ENCODE measurements at places on chromosomes 13 and 19.
A peak's percentile ranks its signal among the peaks of the same experiment; 100 is the strongest.

GRCh38 chr19:50835785-50836542, 2.6 kb upstream of the KLK15 start:
- DNase-seq, result peak; percentile 28

DNA sequence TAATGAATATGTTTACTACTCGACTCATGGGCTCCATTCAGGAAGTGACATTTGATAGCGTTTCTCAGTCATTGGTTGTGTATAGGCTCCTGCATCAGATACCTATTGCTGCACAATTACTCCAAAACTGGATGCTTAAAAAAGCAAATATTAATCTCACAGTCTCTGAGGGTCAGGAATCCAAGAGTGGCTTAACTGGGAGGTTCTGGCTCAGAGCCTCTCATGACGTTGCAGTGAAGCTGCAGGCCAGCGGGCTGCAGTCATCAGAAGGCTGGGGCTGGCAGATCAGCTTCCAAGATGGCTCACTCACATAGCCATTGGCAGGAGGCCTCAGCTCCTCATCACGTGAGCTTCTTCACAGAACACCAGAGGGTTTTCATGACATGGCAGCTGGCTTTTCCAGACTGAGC, 525.1 kb upstream of the NBEA start:
- no peak for DNase-seq

DNA sequence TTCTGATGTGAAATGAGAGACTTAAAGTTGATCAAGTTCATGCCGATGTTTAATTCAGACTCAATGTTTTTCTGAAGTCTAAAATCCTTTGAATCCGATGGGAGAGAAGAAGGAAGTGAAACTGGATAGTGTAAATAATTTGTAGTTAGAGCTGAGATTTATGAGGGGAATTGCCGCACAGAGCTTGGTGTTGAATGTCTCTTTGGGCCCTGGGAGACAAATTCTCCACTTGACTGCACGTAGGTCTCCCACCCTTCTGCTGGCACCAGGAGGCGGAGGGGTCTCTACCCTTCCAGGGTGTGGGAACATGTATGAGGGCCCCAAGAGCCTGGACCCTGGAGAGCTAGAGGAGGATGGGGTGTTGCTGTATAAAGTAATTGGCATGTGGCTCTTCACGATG, 140.8 kb upstream of the SERP2 start:
- no peak for DNase-seq

GRCh38 chr19:9914315-9915207, 21.8 kb downstream of the OLFM2 start:
- peak; percentile 63 for DNase-seq

- no peak for DNase-seq
Observed at GRCh38 chr13:49791315-49791710, 1.2 kb downstream of the KPNA3 start.

- no peak for DNase-seq
Observed at GRCh38 chr13:27963491-27963890, 5.6 kb downstream of the CDX2 start.

DNA sequence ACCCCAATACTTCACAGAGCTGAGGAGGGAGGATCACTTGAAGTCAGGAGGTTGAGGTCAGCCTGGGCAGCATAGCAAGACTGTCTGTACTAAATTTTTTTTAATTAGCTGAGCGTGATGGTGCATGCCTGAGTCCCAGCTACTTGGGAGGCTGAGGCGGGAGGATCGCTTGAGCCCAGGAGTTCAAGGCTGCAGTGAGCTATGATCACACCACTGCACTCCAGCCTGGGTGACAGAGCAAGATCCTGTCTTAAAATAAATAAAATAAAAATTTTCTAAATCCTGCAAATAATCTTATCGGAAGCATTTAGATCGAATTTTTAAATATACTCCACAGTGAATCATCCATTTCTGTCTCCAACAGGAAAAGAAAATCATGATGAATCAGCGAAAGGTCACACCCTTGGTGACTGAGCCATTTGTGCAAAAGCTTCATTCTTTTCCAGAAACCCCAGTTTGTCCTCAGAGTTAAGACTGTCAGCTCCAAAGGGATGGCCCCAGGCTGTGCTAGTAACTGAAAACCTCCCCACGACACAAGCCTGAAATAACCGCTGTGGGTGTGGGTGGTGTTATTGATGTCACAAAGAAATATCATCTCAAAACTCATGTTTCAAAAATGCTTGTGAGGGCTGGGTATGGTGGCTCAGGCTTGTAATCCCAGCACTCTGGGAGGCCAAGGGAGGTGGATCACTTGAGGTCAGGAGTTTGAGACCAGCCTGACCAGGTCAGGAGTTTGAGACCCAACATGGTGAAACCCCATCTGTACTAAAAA, 167.6 kb downstream of the PTPRS start:
- DNase-seq, result no peak

DNA sequence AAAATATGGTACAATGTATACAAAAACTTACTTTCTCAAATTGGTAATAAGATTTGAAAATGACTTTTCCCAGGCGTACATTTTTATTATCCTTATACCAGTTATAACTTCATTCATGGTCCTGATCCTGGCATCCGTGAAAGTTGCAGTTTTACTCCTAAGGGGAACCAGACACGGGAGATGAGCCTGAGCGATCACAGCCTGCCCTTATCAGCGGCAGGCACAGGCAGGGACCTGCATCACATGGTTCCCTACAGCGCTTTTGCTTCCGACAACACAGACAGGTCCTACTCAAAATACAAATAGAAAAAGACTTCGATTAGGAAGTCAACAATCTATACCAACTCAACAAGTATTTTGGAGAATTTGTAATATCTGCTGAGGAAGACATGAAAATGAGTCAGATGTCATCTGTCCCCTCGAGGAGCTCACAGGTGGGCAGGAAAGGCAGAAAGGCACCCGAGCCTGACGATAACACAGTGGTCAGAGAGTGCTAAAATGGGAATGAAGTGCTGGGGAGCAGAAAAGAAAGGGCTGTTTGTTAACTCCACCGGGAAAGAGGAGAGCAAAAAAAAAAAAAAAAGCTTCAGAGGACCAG, 93.4 kb downstream of the ABCC4 start:
- DNase-seq, result no peak

- peak; percentile 76 for DNase-seq
Observed at GRCh38 chr19:13154911-13155471, 4.8 kb downstream of the IER2 start.

- no peak for DNase-seq
Observed at GRCh38 chr13:27918041-27918917, 1.5 kb upstream of the PDX1 start.

DNA sequence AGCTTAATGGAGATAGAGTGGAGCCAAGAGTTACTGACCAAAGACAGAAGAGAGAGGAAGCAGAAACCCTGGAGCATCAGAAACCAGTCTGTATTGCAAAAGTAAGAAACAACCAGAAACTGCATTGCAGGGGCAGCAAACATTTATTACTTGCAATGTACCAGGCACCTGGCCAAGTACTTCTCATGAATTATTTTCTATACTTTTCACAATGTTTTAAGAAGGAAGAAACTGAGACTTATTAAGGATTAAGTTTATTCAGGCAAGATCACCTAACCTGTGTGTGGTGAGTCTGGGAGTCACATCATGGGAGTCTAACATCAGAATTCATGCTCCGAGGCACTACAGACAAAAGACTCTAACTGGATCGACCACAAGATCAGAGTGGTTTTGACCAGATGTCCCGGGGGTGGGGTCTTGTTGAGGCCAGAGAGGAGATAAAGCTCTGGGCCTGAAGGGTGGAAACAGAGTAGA, 47.4 kb downstream of the TNFRSF19 start:
- no peak for DNase-seq

GRCh38 chr13:111171629-111172028, 56.5 kb downstream of the ARHGEF7 start:
- DNase-seq, result no peak

DNA sequence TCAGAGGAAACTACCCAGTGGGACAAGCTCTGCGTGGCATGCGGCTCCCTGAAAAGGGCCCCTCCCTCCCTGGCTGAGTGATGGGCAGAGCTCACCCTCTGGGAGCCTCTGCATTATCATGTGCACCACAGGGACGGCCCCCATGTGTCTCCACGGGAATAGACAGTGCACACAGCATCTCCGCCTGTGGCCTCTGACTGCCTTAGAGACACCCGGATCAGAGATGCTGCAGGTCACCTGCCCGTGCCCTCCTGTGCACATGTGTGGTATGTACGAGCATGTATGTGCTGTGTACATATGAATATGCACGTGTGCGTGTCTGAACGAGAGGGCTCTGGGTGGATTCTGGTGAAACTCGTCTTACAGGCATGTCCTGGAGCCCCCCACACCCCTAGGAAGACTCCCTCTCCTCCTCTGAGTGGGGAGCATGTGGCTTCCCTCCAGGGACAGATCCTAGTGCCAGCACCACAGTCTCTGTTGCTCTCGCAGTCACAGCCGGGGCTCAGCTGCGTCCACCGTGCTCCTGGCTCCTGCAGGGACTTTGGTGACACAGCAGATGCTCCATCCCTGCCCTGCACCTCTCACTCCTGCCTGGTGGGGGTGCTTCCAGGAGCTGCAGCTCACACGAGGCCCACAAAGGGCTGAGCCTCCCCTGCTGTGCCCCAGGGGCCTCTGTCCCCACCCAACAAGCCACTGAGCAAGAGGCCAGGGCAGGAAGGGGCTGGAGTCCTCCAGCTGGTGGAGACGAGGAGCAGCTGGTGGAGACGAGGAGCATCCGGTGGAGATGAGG, 19.6 kb downstream of the C13orf46 start:
- DNase-seq, result no peak

- DNase-seq, result no peak
Observed at GRCh38 chr13:102128216-102128810, 273.5 kb downstream of the FGF14 start.

DNA sequence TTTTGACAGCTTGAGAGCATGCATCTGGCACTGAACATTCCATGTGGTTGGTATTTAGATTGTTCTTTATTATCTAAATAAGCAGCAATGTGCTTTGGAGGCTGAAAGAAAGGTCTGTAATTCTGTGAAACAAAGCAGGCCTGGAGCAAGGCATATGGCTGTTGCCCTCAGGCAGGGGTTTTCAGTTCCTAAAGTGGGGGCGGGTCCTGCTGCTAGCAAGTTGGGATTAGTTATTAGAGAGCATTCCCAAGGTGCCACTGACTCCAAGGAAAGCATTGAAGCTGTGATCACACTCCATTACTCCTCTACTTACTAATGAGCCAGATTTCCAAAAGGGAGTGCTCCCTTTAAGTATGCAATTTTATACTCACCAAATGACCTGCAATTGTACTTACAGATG, 432.2 kb downstream of the OLFM4 start:
- no peak for DNase-seq

- DNase-seq, result no peak
Observed at GRCh38 chr13:100235311-100235901, 146.5 kb downstream of the PCCA start.

DNA sequence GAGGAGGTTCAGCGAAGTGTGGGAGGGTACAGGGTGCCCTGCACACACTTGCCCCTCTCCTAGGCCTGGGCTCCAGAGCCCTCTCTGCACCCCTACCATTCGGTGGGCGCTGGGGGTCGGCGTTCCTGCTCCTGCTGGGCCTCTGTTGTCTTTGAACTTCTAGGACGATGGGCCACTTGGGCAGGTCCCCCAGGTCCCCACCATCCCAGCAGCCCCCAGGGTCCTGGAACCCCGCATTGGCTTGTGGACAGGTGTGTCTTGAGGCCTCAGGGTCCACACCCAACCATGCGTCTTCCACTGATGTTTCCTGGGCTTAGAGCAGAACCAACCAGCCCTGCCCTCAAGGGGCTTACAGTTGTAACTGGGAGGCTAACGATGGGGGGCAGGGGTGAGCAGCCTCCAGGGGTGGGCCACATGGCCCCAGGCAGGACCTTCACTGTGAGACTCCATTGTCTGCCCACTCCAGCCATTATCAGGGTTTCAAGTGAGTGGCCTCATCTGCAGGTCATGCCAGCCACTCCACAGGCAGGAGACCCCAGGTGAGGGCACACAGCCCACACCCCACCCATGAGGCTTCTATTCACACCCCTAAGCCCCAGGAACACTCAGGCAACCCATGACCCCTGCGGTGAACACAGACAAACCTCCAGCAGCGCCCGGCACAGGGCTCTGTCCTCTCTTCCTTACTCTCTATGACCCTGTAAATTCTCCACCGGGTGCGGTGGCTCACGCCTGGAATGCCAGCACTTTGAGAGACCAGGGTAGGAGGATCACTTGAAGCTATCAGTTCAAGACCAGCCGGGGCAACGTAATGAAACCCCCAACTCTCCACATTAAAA, 2.0 kb upstream of the KLF16 start:
- DNase-seq, result no peak

GRCh38 chr13:96020155-96020575, 33.0 kb downstream of the UGGT2 start:
- DNase-seq, result no peak

DNA sequence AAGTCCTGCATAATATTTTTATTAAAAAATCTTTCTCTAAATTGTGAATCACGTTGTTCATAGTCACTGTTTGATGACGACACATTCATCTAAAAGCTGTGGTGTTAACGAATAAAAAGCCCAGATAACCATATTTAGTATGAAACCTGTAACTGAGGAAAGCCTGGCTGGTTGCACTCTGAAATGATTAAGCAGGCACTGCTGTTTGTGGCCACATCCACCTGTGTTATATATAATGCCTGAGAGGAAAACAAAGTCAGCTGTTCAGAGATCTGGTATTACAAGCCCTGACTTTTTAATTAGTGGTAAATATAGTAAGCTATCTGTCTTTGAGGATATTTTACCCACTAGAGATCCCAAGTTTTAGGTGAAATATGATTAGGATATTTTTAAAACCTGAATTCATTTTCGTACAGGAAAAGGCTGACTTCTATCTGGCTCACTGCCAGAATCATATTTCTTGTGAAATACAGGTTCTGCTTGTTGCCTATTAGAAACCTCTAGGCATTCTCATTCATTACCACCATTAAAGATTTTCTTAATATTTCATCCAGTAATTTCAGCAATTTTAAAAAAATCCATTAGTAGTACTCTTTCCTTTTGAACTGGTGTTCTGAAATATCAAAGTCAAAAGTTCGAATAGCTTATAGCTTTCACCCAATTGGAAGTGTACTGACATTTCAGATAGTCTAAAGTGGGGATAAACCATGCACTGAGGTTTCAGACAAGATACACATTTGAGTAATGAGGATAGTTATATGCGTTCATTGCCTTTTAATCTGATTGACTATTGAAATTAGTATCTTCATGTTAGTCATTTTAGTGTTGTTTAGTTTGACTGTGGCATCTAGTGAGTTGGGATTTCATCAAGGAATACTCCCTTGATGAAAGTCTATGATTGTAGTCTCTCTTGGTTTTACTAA, 79.7 kb downstream of the LMO7 start:
- DNase-seq, result no peak
